ENCODE measurements at places on chromosomes 3 and 15.

DNA sequence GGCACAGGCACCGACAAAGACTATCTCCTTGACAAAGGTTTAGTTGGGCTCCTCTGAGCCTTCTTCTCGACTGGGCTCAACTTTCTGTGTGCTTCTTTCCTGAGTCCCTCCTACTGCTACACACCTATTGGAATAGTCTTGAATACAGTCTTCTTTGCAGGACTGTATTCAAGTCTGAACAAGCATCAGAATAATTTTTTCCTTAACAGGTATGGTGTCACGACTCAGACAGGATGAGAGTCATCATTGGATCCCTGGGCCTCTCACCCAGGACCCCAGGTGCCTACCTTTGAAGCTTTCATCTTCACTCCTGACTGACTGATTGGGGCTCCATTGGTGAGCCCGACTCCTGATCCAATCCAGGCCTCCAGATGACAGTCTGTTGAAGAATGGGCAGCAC, 66.3 kb downstream of the CRYGS start:
- no peak for DNase-seq

- no peak for DNase-seq
Measured at GRCh38 chr3:71893702-71894479, 108.9 kb upstream of the PROK2 start.

DNA sequence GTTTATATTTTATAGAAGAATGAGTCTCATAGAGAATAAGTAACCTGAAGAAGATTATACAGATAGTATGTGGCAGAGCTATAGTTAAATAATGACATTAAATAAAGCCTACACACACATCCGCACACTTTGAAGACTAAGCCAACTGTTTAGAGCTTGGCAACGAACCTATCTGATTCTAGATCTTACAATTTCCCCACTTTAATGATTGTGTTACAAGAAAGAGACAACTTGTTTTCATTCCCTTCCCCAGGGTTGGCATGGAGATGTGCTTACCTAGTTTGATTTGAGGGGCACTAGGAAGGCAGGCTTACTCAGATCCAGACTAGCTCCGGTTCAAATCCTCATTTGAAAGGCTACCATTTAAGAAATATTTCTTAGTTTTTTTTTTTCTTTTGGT, 61.9 kb upstream of the CBLB start:
- no peak for DNase-seq

GRCh38 chr3:170528726-170529125, 57.1 kb downstream of the SLC7A14 start:
- DNase-seq, result no peak

DNA sequence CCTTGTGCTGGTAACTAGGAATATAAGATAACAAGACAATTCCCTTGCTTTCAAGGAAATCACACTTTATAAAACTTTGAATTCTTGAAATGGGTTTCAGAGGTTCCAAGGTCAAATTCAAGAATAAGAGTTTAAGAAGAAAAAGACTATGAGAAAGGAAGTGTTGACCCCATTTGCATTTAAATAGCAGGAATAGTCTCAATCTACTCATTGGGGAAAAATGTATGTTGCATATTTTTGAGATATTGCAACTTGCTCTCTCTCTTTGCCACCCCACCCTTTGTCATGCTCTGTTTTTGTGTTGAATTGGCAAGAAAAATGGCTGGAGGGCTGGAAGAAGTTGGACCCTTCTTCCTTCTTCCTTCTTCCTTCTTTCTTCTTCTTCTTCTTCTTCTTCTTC, 699.2 kb downstream of the TUSC7 start:
- DNase-seq, result no peak

GRCh38 chr15:101521069-101521468, 31.6 kb upstream of the PCSK6 start:
- no peak for DNase-seq

DNA sequence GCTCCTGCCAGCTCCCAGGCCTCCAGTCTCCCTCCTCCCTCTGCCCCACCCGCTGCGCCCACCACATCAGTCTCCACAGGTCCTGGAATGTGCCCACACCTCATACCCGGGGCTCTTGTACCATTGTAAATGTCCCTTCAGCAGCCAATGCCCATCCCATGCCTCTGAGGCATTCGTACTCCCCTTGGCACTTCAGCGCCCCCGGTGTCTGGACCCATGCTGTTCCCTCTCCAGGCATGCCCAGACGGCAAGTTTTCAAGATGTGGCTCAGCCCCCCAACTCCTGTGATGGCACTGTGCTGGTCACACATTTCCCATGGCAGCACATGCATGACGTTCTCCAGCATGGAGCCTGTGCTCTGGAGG, 13.3 kb downstream of the PLXND1 start:
- peak; percentile 26 for DNase-seq

DNA sequence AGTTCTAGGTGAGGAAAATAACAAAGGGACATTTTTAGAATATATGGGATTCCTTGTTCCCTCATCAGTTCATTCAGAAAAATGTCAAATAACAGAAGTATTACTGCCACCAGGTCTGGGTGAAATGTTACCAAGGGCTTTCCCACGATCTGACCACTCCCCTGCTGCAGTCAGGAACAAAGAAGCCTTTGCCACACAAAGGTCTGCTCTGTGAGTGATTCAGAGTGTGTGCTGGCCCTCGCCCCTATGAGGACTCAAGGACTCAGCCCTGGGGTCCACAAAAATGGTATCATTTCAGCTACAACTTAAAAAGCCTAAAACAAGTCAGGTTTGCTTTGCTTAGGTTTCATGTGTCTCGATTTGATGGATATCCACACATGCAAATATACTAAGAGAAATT, 5.0 kb downstream of the MKRN3 start:
- DNase-seq, result no peak

DNA sequence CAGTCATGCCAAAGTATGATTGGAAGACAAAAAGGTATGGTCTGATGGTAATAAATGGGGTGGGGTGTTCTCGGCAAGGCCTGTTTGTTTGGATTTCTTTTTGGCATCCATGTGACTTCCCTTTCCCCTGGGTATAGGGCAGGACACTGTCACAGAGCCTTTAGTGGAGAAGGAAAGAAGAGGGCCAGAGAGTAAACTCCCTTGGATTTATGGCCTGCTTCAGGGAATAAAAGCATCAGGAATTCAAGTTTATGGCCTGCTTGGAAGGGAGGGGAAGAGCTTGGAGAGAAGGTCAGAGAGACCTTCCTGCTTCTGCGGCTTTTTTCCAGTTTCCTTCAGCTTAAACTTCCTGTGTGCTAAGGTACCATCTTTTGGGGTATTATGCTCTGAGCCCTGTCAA, 179.4 kb upstream of the ADAMTS9 start:
- DNase-seq, result peak; percentile 16

GRCh38 chr3:149654188-149654601, 3.6 kb downstream of the WWTR1 start:
- no peak for DNase-seq

- no peak for DNase-seq
Measured at GRCh38 chr3:69107841-69108240, 14.6 kb downstream of the LMOD3 start.

DNA sequence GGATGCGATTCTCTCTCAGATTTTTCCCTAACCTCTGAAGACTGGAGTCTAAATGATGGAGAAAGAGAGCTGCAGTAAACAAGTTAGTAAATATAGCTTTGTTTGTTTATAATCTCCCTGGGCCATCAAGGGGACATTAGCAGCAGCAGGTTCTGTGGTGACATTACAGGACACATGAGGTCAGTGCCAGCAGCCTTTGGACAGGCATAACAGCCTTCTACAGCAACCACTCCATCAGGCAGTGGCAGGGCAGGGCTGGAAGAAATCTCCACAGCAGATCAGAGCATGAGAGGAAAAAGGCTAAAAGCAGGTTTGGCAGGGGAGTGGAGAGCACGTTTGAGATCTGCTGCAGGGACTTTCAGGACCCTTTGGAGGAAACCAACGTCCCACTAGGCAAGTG, 127.6 kb upstream of the ACP3 start:
- no peak for DNase-seq

DNA sequence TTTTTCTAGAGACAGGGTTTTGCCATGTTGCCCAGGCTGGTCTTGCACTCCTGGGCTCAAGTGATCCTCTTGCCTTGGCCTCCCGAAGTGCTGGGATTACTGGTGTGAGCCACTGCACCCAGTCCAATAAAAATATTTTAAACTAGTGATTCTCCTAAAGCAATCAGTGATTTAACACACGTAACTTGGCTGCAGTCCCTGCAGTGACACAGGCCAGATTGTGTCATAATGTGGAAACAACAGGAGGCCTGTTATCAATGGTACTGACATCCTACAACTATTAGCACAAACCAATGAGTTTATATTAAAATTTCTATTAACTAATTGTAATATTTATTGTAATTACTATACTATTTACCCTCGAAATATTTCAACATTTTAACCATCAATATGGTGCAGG, 1.6 kb upstream of the SEC61A1 start:
- no peak for DNase-seq

- no peak for DNase-seq
Measured at GRCh38 chr3:156792114-156792513, 34.0 kb upstream of the LEKR1 start.

GRCh38 chr3:71130471-71131374, 452.8 kb downstream of the FOXP1 start:
- DNase-seq, result peak; percentile 21

DNA sequence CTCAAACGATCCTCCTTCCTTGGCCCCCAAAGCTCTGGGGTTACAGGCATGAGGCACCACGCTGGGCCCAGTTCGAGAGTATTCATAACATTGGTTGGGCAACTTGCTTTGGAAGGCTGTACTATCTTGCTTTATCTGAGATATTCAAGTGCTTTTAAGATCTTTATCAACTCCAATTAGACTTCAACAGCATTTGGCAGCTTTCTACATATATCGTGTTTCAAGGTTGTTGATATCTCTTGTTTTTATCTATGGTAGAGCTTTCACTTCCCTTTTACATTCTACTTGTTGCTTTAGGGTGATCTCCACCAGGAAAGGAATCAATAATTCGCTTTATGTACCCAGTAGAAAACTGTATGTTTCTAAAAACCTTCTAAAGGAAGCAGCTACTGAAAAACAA, 395.3 kb downstream of the IL5RA start:
- no peak for DNase-seq

GRCh38 chr15:96304839-96305238, 25.7 kb upstream of the NR2F2 start:
- no peak for DNase-seq

GRCh38 chr15:36831904-36832287, 252.5 kb downstream of the CDIN1 start:
- DNase-seq, result no peak

DNA sequence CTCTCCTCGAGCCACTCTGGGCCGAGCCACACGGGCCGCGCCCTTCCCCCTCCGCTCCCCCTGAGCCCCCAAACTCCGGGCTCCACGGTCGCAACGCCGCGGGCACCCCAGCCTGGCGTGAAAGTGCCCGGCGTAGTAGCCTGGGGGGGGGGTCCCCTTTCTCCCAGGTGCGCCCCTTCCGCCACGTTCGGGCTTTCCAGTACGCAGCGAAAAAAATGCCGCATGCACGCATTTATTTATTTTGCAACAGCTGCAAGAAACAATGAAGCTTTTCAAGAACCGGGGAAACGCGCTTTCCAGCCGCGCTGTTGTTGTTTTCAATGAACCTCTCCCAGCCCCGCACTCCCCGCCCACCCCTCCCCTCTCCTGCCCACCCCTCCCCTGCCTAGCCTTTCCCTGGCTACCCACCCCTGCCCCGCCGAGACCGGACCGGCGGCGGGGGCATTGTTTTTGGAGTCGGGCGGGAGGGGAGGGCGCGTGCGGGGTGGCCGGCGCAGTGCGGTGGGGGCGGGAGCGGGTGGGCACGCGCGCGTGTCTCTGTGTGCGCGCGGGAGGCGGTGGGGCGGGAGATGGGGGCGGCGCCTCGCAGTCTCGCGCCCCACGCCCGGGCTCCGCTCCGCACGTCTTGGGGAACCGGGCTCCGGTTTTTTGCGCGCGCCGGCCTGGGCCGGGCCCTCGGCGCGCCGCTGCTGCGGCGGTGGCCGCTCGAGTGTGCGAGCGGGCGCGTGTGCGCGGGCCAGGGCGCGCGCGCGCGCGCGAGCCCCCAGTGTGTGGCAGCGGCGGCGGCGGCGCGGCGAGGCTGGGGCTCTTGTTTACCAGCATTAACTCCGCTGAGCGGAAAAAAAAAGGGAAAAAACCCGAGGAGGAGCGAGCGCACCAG, at the start of gene IGF1R:
Gene IGF1R (plus strand): TSS at position 766 of the 880 bp plus-strand sequence. CDS start 1,043 bp downstream, outside the sequence.
- DNase-seq, result peak; percentile 91

DNA sequence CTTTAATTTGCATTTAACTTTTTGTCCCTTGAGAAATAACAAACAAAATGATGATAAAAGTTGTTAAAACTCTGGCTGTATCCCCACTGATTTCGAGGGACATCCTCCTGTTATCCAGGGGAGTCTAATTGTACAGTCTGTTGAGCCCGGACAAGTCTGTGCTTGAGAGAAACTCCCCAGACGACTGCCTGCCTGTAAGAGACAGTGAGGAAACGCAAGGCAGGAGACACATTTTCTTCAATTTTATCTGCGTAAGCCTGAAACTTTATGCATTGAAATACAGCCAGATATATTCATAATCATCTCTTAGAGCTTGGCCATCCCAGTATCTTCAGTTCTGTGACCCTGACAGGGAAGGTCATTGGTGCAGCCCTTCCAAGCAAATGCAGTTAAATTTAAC, 97.7 kb downstream of the ROBO2 start:
- DNase-seq, result no peak

- DNase-seq, result no peak
Measured at GRCh38 chr15:79933231-79933630, 36.4 kb upstream of the MTHFS start.

DNA sequence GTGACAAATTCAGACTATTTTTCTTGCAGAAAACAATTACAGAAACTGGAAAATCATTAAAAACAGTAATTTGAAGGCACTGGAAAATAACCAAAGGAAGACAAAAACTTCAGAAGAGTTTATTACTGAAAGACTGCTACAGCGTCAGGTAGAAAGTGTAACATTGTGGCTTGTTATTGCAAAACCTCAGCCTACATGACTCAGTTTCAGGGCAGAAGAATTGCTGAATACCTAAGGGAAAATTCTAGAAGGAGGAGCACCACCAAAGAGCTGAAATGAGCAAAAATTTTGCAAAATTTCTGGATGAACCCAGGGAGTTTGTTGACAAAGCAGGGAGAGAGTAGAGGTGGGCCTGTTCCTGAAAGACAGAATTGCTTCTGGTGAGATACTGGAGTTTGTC, 219.6 kb downstream of the C3orf38 start:
- no peak for DNase-seq
